ENCODE measurements at places on chromosomes 13 and 19.
A peak's percentile ranks its signal among the peaks of the same experiment; 100 is the strongest.

DNA sequence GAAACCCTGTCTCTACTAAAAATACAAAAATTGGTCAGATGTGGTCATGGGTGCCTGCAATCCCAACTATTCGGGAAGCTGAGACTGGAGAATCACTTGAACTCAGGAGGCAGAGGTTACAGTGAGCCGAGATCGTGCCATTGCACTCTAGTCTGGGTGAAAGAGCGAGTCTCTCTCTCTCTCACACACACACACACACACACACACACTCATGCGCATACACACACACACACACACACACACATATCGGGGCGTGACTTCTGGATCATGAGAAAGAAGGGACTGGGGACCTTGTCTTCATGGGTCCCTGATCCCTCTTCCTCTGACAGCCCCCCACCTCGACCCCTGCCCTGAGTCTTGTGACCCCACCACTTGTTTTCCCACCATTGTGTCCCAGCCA lies 11.8 kb upstream of the SDHAF1 start:
- DNase-seq, result no peak

DNA sequence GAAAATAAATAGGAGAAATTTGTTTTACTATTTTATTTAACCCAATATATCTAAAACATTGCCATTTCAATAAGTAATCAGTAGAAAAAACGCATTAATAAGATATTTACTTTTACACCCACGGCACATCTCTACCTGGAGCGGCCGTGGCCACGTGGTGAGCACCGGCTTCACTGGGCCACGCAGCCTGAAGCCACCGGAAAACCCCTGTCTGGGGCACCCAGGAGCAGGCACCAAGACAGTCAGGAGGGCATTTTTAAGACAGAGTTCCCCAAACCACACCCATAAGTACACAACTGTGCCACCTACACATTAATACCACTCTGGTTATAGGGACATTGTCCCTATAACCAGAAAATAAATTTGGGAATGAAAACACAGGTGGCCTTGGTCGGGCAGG lies 80.9 kb downstream of the SPACA7 start:
- DNase-seq, result no peak

DNA sequence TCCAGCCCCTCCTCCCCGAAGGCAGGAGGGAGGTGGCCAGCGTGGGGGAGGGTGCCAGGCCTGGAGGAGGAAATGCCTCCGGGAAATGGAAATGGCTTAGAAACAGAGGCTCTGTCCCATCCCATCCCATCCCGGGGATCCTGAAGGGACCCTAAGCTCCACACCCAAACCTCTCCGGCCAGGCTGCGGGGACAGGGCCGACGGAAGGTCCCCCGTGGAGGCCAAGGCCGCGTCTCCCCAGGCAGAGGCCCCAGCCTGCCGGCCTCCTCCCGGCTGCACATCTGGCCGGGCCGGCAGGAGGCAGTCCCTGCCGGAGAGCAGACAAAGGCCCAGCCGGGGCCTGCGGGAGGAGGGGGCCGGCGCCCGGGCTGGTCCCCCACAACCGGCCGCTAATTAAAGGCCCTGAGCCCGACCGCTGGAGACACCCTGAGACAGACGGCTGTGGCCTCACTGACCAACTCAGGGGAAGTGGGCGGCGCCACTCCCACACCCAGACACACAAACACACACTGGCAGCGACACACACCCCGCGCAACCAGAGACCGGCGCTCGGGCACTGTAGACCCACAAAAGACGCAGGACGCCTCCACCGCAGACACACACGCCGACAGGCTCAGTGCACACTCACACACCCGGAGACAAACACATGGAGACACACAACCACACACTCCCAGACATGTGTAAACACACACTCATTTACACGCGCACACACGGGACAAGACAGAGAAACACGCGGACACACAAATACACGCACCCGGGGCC lies 1.1 kb downstream of the ADAMTS10 start:
- DNase-seq, result peak; percentile 65

DNA sequence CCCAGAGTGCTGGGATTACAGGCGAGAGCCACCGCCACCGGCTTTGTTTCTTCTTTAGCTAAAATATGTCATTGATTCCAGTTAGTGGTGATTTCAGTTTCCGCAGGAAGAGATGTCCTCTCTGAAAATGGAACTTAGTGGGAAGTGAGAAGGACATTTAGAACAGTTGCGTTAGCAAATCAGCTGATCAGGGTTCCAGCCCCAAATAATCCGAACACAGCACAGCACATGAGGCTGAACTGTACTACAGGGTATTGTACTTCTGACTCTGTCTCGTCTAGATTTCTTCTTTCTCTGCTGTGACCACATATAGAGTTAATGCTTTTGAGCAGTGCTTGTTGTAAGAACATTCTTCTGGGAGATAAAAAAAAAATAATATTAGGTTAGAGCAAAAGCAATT lies 314.4 kb downstream of the MYO16 start:
- DNase-seq, result no peak

- DNase-seq, result no peak
Observed at GRCh38 chr13:30257468-30258099, 49.8 kb downstream of the KATNAL1 start.

GRCh38 chr19:35126624-35126959 lies 8.3 kb downstream of the LGI4 start:
- DNase-seq, result no peak

- DNase-seq, result no peak
Observed at GRCh38 chr13:64255988-64256387, 2840.3 kb upstream of the PCDH20 start.

DNA sequence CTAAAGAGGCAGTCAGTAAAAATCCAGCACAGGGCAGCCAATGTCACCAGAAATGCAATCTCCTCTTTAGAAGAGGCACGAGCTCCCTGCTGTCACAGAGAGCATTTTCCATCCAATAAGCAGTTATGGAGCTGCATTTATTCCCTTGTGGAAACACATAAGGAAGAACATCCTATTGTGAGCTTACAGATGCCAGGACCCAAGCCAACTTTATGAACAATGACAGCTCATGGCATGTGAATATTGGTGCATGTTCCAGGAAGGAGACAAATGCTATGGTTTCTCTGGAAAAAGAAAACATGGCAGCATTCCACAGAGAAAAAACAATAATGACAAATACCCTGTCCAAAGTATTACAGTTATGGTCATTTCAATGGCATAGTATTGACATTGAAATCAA lies 955.6 kb downstream of the UQCRFS1 start:
- peak; percentile 14 for DNase-seq

DNA sequence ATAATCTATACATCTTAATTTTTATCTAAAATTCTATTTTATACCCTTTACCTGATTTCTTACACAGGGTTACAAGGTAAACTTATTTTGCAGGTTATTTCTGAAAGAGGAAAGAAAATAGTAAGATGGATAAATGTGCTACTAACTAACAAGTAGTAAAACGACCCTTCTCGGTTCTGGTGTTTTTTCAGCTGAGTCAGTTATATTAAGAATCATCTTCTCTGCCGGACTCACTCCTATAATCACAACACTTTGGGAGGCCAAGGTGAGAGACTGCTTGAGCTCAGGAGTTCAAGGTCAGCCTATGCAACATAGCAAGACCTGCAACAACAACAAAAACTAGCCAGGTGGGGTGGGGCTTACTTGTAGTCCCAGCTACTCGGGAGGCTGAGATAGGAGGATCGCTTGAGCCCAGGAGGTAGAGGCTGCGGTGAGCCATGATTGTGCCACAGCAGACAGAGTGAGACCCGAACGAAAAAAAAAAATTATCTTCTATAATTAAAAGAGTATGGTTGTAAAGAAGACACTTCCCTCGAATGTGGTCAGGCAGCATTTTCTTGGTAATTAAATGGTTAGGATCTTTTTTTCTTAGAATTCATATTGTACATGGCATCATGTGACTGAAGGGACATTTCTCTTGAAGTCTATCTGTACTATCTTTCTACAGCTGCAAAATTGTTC lies 27.9 kb upstream of the RCBTB2 start:
- DNase-seq, result no peak

DNA sequence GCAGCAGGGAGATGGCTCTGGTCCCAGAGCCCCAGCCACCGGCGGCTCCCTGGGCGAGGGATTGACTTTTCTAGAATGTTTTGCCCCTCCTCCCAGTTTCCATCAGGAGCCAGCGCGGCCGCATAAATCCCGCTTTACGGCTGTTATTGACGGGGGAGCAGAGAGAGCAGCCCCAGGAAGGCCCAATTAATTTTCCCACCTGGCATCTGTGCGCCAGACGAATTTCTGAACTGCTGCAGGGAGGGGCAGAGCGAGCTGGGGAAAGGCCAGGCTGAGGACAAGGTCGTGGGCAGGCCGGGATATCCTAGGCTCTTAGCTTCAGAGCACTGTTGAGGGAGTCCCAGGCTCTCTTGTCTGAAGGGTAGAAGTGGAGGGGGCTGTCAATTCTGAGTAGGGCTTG lies 24.7 kb downstream of the ZNRF4 start:
- no peak for DNase-seq

GRCh38 chr19:58229255-58229639 lies 533 bp downstream of the ZNF544 start:
- peak; percentile 67 for DNase-seq

GRCh38 chr19:17340302-17340870 lies 3.0 kb downstream of the GTPBP3 start:
- DNase-seq, result no peak

DNA sequence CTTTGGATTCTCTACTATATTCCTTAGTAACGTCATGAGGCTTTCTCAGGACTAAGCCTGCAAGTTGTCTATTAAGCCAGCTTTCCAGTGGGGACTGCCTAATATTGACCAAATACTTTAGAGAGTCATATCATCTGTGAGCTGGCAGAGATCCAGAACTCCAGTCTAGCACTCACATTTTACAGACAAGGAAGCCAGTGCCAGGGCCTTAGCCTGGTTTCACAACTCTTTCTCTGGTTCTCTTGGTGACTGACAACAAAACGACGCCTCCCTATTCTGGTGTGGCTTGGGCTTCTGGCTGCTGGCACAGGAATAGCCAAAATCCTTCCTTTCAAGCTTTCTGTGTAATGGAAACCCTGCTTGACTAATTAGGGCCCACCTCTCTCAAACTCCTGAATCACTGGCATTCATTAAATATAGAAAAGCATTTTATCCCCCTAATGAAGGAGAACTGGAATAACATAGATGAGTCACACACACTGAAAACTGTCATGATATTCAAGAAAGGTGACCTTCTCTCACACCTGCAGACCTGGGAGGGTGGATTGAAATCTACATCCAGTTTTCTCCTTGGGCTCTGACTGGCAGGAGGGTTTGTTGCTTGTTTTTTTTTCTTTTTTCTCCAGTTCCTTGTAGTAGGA lies 75.2 kb upstream of the UBL3 start:
- peak; percentile 38 for DNase-seq

DNA sequence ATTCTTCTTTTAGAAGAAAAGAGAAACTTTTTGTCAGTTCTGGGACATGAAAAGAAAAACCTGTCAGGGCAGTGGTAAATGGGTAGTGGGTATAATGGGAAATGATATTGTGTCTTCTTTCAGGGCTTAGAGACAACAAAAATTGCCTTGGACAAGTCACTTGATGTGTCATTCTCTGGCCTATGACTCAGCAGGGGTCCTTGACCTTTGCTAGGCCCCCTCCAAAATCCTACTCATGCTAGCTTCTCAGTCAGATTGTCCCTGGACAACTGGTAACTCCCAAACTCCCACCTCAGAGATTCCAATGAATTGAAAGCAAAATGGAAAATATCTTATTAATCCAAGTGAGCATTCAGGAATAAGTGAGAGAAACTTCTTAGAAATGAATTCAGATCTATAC lies 258.8 kb upstream of the SPRY2 start:
- DNase-seq, result no peak

GRCh38 chr19:7997809-7998480 lies 7.5 kb downstream of the ELAVL1 start:
- DNase-seq, result no peak

- DNase-seq, result peak; percentile 1
Observed at GRCh38 chr19:35404879-35405622, 34.2 kb downstream of the GPR42 start.

DNA sequence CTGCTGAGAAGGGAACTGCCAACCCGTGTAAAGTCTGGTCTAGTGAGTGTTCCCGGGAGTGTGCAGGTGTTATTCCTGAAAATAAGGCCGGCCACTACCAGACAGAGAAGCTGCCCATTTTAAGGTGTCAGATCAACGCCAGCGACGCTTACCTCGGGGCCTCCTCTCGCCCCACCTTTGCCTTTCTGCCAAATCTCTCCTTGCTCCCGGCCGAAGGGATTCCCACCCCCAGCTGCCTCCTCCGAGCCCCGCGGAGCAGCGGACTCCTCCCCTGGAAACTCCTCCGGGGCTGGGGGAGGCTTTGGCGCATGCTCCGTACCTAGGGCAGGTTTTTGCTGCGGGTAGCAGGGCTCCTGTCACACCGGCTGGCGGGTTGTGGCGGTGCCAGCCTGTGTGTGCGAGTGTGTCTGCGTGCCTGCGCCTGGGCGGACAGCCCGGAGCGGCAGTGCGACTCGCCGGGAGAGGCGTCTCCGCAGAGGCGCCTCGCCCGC lies at the start of gene HS6ST3:
Gene HS6ST3, plus strand, starts transcription at position 359 of the 491 bp plus-strand sequence.
- DNase-seq, result peak; percentile 26

GRCh38 chr19:15173746-15174404 lies 26.9 kb downstream of the NOTCH3 start:
- peak; percentile 41 for DNase-seq

- DNase-seq, result no peak
Observed at GRCh38 chr19:46410205-46411087, 2.9 kb downstream of the CCDC8 start.

DNA sequence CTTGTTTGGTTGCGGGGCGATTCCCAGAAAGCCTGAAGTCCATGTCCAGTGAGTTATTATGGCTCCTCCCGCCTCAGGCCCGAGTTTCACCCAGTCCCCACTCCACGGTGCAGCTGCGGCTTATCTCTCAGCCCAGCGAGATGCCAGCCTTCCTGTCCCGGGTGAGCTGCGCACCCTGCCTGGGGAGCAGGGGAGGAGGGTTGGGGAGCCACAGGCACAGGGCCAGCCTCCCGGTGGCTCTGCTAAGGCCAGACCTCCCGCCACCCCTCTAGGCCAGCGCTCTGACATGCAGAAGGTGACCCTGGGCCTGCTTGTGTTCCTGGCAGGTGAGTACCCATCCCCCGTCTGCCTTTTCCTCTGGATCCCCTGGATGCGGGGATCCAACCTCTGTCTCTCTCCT lies 3.5 kb downstream of the FXYD3 start:
- no peak for DNase-seq

GRCh38 chr13:59700281-59700680 lies 463.4 kb downstream of the DIAPH3 start:
- DNase-seq, result no peak

DNA sequence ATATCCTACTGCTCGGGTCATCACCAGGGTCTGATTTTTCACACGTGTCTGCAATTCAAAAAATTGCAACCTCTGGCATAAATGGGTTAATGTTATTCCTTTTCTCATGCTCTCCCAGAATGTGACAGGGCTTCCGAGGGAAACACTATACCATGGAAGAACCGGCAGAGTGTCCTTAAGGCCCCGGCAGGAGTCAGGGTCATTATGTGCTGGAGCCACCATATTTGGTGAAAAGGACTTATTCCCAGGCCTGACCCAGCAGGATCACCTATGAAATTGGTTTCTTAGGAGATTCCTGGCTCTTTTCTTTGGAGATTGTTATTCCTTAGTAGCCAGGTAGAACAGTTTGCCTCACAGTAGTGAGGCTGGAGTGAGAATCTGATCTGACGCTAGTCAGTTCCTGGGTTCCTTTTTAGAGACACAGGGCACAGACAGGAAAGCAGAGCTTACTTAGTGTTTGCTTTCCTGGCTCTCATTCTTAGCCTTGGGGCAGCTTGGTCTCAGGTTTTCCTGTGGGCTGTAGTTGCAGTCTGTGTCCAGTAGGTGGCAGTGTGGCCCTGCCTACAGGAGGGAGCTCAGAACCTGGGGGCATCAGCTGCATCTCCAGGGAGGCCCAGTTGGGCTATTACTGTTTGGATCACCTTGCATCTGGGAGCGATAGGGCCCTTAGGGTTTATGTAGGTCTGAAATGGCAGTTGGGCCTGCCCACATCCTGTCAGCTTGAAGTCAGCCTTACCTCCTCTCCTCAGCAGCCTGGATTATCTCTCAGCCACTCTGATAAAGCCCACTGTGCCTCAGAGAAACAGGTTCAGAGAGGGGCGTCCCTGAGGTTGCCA lies 12.4 kb downstream of the SNRNP70 start:
- DNase-seq, result peak; percentile 86

All from dermis blood vessel endothelial cell (primary cell).